ENCODE measurements at places on chromosomes 2 and 18.

DNA sequence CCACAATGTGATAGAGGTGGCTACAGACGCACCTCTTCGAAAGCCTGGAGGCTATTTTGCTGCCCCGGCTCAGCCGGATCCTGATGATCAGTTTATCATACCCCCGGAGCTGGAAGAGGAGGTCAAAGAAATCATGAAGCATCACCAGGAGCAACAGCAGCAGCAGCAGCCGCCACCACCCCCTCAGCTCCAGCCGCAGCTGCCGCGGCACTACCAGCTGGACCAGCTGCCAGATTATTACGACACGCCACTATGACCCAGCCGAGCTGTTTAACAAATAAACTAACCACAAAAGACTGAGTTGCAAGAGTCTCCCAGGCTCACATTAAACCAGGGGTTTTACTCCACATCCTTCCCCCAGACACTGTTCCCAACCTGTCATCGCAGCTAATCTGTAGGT lies 263.8 kb downstream of the PHLPP1 start:
- no peak for DNase-seq

DNA sequence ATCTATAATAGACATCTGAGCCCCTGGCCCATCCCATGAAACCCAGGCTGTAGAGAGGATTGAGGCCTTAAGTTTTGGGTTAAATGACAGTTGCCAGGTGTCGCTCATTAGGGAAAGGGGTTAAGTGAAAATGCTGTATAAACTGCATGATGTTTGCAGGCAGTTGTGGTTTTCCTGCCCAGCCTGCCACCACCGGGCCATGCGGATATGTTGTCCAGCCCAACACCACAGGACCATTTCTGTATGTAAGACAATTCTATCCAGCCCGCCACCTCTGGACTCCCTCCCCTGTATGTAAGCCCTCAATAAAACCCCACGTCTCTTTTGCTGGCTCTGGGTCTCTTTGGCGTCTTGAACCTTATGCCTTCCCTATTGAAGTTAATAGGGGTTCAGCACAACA lies 110.7 kb downstream of the XRCC5 start:
- DNase-seq = no peak

DNA sequence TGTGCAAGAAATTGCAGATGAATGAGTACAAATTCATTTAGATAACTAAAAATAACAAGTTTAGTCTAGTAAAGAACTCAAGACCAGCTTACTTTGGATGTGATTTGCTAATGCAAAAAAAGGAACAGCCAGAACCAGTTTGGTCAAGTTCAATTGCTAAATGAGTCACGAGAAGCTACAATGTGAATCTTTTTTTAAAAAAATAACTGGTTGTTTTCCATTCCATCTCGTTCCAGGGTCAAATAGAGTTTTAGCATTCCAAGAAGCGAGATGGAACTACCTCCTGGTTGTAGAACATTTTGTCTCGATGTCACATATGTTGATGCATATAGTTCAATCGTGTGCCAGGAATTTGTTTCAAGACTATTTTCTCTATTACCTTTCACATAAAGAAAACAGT lies 65.0 kb upstream of the IKZF2 start:
- DNase-seq = no peak

GRCh38 chr2:11040992-11041391 lies 114.3 kb upstream of the SLC66A3 start:
- DNase-seq = no peak

DNA sequence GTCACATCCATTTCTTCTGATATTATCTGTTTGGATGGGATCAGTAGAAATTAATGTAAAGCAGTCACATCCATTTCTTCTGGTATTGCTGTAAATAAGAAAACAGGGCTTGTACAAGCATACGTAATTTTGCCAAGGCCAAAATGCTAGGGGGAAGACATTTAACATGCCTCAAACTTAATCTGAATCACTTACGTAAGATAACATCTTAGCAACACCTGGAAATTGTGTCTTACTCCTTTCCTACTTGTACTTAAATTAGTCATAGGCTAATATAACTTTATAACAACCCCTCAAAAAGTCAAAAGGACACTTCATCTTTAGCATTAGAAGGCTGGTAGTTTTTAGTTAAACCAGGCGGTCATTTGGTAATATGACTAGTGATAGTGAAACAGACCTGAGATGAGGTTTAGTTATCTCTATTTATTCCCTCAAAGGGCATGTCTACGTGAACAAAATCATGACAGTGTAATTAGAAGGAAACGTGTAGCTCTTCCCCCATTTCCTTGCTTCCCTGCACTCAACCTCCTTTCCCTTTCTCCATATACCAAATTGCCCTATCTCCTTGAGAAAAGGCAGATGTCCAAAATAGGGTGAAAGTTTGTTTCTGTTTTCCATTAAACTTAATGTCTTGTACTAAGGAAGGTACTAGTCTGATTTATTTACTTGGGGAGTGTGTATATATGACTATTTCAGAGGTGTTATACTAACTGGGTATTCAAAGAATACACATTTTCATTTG lies 99.3 kb upstream of the FZD5 start:
- DNase-seq = no peak

DNA sequence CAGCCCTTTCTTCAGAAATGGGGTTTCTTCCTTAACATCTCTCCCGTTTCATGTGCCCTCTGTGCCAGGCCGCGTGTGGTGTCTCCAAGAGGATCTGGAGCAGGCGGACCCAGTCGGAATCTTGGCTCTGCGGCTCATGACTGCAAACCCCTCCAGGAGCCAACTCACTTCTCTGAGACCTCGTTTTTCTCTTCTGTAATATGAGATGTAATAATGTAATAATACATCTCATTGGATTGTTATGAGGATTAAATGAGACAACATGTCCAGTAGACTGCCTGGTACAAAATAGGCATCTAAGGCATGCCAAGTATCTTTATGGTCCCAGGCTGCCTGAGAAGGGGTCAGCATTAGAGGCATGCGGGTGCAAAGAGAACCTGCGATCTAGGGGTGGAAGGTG lies 221.3 kb upstream of the REV1 start:
- DNase-seq = no peak

DNA sequence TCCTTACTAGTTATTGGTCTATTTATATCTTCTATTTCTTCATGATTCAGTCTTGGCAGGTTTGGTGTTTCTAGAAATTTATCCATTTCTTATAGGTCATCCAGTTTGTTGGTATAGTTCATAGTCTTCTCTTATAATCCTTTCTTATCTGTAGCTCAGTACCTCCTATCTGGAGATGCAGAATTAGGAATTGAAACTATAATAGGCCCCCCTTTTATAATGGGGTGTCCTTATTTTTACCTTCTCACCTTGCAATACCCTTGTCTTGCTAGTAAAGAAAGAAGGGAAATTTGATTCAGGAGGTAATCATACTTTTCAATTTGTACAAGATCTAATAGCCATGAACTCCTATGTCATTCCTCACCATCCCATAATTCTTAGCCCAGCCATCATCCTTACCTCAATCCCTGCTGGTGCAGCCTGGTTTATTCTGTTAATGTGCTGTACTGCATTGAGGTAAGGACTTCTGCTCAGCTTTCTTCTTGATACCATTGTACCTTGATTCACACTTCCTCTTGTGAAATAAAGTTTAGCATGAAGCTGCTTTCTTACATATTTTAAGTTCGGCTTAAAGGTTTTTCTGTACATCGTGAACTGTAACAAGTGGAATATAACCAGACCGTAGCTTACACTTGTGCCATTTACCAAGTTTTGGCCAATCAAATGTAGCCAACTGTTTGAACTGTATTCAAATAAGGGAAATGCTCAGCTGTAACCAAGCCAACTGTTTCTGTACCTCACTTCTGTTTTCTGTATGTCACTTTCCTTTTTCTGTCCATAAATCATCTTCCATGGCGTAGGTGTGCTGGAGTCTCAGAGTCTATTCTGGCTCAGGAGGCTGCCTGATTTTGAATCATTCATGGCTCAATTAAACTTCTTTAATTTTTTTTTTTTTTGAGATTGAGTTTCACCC lies 40.1 kb upstream of the PTH2R start:
- DNase-seq = no peak

GRCh38 chr2:121648206-121649148 lies 785 bp downstream of the CLASP1 start:
- no peak for DNase-seq

DNA sequence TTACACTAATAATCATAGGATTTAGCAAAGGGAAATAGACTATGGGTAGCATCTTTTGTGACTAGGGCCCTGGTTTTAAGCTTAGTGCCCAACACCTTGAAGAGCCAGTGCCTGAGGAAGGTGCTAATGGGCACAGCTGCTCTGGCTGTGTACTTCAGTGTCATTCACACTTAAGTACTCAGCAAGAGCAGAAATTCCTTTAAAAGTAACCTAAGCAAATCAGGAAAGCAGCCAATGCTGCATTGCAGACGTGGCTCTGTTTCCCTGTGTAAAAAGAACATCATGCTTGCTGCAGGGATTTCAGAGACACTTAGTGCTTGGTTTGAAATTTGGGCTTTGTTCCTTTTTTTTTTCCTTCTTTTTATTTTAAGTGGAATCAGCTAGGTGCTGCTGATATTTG lies 505.4 kb downstream of the SUCLG1 start:
- no peak for DNase-seq

- DNase-seq = no peak
Observed at GRCh38 chr2:66888246-66888645, 453.3 kb downstream of the MEIS1 start.

GRCh38 chr2:170895023-170895757 lies 33.9 kb upstream of the GORASP2 start:
- no peak for DNase-seq

- DNase-seq = no peak
Observed at GRCh38 chr2:198762441-198762840, 695.3 kb downstream of the SATB2 start.

DNA sequence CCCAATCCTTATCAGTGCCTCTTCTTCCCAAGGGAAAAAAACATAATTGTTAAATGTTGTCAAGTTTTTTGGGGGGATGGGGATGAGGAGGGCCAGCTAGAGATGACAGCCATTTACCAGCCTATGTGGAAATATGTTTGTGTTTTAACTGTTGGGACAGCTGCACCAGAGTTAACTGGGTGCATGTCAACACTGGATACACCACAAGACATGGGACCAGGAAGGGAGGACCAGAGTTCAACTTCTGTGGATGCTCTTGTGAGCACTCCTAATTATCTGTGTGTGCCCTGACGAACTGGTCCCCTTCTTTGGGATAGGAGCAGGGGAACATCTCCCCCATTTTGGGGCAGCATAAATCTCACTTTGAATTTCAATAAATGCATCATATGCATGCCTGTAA lies 66.1 kb upstream of the FZD5 start:
- no peak for DNase-seq

DNA sequence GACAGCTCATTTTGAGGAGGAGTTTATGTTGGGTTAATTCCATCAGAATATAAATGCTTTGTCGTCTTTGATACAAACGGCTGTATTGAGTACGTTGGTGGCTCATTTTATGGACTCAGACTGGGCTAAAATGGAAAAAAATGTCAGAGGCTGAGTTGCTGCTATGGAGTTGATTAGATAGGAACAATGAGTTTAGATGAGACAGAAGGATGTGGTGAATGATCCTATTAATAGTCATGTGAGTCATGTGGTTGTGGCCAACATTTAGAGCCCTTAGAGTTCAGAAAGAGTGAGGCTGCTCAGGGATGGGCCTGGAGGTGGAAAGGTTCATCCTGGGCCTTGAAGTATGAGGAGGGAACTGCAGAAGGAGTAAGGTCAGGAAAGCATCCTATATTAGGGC lies 434.2 kb downstream of the MEIS1 start:
- DNase-seq = no peak

GRCh38 chr2:62382757-62383156 lies 123.2 kb downstream of the TMEM17 start:
- no peak for DNase-seq

DNA sequence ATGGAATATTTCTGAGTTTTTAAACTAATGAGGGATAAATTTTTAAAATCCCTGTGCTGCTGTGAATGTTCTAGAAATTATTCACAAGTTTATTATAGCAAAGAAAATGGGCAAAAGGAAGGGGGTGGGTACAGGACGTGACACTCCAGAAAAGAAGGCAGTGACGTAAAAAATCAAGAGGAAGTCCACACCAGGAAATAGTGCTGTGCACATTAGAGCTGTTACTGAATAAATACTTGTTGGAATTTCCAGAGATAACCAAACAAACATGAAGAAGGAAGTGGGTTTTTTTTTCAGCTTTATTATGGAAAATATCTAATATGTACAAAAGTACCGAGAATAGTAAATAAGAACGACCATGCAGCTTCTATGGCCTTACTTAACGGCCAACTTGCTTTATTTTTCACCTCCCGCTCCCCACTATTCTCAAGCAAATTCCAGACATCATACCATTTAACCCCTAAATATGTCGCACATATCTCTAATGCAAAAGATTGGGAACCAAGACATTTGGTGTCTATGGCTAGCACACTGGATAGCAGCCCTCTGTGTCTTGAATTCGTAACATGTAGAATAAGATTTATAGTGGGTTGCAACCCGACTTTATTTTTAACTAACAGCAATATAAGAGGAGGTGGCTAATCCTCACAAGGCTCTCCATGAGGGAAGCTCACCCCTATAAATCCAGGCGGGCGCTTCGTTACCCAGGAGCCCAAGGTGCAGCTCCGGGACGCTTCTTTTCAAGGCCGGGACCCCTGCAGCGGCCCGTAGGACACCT lies 580 bp upstream of the NDUFV2 start:
- DNase-seq = no peak

DNA sequence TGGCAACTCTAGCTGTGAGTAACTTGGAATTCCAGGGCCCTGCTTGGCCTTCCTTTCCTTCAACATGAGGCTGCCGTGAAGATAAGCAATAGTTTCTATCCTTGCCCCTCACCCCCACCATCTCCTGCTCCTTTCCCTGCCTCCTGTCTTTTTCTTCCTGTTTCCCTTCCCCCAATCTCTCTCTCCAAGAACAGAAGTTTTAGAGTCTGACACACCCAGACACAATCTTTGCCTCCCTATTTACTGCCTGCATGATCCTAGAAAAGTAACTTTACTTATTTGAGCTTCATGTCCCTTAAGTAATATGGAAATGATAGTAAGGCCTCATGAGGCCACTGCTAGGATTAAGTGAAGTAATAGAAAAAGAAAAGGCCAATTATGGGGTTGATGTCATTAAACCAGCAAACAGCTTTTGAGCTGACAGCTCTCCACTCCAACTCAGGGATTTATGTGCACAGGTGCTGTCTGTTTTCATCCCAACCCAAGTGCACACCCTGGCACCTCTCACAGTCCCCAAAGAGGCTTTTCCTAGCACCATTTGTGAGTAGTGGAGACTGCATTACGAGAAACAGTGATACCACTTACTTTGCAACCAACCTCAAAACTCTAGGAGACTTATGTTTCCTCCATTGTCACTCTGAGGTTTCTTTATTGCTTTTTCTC lies 123.7 kb upstream of the SIX3 start:
- no peak for DNase-seq

- DNase-seq = no peak
Observed at GRCh38 chr18:48099481-48100164, 169.2 kb upstream of the SMAD2 start.
